Hematopoietic multipotent progenitor cell treated with erythropoietin and hydrocortisone succinate and interleukin-3 and kit ligand, for 17 days (in vitro differentiated cells): ENCODE measurements at places on chromosomes 5 and 9.

DNA sequence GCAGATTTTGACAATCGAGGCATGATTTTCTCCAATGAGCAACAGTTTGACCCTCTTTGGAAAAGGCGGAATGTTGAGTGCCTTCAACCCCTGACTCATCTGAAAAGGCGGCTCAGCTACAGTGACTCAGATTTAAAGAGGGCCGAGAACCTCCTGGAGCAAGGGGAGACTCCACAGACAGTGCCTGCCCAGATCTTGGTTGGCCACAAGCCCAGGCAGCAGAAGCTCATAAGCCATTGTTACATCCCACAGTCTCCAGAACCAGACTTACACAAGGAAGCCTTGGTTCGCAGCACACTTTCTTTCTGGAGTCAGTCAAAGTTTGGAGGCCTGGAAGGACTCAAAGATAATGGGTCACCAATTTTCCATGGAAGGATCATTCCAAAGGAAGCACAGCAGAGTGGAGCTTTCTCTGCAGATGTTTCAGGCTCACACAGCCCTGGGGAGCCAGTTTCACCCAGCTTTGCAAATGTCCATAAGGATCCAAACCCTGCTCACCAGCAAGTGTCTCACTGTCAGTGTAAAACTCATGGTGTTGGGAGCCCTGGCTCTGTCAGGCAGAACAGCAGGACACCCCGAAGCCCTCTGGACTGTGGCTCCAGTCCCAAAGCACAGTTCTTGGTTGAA is 13.6 kb downstream of the PTPDC1 start:
- no peak for DNase-seq

DNA sequence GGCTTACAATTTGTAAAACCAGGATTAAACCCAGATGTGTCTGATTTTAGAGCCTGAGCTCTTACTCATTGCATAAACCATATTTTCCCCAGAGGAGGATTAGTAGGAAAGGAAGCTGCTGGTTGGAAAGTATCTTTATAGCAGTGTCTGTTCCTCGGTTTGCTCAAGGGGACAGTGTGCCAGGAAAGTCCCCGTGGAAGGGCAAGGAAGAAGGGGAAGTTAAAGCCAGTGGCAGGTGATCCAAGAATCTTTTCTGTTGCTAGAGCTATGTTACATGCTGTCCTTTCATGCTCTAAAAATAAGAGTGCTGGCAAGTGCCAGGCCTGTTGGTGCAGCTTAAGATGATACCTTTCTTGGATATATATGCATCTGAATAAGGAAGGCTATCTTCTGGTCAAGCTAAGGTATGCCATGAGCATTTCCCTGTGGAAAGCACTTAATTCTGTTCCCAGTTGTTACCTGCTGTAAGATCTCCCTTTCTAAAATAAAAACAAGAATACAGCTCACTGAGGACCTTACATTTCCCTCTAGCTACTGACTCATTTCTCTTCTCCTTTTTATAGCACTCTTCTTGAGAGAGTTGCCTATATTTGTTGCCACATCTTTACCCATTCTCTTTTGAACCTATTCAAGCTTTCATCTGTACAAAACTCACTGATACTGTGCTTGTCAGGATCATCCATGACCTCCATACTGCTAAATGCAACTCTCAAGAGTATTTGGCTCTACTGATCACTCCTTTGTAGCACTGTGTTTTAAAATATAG is 8.0 kb downstream of the PDCD1LG2 start:
- DNase-seq = no peak

- no peak for DNase-seq
These were observed 95.3 kb downstream of the PRRT1B start for GRCh38 chr9:131640438-131641137.

DNA sequence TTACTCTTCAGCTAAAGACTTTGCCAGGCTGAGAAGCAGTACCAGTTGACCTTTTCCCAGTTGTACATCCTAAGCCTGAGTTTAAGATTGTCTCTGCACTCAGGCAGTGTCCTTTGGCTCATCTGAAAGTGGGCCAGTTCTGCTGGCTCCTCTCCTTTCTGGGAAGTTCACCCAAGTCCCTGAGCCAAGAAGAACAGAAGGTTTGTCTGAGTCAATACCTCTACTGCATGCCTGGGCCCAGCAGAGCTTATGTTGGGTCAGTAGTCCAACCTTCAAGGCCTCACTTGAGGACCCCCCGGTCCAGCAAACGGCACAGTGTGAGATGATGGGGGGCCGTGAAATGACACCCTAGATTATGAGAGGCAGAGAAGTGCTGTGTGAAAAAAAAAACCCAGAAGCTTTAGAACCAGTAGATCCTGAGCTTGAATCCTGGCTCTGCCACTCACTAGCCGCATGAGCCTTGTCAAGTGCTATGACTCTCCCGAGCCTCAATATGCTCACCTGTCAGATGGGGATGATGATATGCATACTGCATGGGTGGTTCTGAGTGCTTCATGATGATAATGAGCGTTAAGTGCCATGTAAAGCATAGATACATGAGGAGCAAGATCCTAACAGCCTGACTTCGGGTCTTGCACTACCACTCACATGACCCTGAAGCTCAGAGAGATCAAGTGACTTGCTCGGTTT is 156.0 kb downstream of the MACROH2A1 start:
- DNase-seq = no peak

GRCh38 chr9:110446171-110446570 is 108.5 kb upstream of the TXNDC8 start:
- no peak for DNase-seq

DNA sequence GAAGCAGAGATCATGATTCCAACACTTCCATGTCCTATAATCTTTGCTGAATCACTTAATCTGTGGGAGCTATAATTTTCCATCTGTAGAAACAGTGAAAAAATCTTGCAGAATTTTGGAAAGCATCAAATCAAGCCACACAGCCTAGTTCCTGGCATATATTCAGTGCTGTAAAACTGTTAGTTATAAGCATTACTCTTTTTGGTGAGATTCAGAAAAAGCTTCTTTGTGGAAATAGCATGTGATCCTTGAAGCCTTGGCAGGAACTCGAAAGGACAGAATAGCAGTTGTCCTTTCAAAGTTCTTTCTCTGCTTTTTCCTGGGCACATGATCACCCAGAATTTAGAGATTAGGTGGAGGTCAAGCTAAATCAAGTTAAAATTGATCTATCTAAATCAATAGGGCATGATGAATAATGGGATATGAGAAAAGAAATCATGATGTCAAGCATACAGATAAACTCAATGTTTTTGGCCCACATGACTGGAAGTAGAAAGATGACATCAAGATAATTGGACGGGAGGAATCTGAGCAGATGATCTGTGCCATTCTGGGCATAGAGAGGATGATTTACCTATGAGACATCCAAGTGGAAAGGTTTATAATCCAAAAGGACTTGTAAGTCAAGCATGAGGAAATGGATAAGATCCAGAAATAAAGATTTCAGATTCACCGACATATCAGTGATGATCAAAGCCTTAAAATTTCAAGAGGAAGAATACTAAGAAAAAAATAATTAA is 73.1 kb downstream of the TMEM232 start:
- no peak for DNase-seq

DNA sequence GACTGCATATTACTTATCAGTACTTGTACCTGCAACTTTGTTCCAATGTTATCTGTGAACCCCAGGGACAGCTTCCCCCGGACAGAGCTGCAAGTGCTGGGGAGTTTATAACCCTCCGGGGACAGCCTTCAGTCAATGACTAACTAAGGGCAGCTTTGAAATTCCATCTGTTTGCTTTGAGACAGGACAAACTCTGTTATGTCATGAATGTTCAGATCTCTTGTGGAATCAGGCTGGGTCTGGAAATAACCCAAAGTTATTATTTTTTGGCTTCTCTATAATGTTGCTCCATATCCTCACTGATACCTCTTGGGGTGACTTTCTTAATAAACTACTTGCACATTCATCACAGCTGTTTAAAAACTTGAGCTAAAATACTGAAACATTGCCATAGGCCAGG is 617.5 kb upstream of the TLE4 start:
- DNase-seq = no peak

DNA sequence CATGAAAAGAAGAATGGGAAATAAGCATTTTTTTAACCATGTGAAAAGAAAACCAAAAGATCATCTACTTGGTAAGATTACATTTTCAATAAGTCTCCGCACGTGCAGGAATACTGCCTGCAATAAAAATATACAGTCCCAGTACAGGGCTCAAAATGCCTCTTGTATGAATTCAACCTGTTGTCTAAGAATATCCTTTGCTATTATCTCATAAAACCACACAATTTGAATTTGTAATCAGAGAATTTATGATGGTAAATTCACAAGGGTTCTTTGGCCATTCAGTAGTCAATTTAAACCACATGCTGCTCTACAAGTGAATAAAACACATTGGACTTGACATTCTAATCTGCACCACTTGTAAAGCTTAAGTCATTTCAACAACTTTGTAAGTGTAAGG is 46.6 kb downstream of the ST8SIA4 start:
- no peak for DNase-seq

DNA sequence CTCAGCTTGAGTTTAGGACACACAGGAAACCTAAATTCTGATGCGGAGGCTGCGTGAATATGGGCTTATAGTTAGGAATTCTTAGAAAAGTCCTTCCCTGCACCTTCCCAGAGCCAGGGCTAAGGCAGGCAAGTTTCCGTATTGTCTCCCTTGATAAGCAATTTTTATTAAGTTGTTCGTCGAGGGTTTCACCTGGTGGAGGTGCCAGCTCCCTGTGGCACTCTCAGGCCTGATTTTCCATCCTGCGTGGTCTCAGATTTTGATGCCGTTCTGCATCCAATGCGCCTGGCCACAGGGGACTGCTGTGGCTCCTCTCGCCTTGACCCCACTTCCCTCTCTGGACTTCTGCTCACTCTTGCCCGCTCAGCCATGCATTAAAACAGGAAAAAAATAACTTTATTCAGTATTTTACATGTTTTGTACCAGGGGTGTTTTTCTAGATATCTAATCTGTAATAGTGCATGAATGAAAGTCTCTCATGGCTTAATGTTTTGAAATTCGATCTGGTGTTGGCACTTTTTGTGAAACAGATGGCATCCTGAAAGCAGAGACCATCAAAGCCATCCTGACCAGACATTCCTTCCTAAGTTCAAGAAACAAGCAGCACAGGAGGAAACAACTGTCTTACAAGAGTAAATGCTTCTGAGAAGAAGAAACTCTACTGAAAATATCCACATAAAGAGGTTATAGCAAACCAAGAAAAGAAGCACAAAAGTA is 50.7 kb downstream of the TRIP13 start:
- no peak for DNase-seq

GRCh38 chr5:172420235-172420939 is 33.9 kb downstream of the SH3PXD2B start:
- DNase-seq = no peak

GRCh38 chr5:67805666-67806348 is 409.7 kb upstream of the PIK3R1 start:
- DNase-seq = no peak

DNA sequence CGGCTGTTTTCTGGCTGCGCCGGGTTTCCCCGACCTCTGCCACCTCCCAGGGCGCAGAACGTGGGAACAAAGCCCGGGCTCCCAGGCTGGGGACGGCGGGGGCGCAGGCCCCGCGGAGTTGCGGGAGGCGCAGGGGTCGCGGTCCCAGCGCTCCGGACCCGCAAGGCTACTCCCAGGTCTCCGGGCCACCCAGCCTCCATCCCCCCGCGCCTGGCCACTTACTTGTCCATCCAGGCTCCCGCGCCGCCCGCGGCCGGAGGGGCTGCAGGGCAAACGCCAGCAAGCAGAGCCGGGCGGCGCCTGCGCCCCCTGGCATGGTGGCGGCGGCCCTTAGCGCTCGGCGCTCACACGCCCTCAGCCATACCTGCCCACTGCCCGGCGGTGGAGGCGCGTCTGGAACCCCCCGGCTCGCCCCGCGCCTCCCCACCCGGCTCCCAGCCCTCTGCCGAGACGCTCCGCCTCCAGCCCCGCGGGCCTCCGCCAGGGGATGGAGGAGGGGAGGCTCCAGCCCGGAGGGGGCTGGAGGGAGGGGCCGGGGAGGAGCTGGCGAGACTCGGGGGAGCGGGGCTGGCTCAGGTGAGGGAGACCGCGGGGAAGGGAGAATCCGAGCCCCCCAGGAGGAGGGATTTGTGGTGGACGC is at the start of gene ADAM19:
TSS of gene ADAM19 (minus strand) at position 395 of the 640 bp plus-strand sequence. CDS start at position 316, 79 bp downstream.
- no peak for DNase-seq

DNA sequence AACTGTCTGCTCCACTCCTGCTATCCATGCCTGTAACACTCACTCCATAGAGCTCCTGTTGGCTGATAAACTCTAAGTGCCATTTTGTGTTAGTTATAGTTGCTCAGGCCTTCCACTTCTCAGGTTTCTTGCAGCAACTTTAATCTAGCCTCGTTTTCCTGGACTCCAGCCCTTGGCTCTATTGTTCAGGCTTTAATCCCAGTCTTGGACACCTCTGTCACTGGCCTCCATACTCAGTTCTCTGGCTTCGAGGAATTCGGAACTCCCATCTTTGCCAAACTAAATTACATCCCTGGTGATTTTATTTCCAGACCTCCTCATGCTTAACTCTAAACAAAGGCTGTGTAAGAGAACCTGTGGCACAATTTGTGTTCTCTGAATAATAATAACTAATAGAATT is 39.8 kb downstream of the EMB start:
- DNase-seq = no peak

- no peak for DNase-seq
These were observed 13.6 kb downstream of the CMBL start for GRCh38 chr5:10293907-10294662.

DNA sequence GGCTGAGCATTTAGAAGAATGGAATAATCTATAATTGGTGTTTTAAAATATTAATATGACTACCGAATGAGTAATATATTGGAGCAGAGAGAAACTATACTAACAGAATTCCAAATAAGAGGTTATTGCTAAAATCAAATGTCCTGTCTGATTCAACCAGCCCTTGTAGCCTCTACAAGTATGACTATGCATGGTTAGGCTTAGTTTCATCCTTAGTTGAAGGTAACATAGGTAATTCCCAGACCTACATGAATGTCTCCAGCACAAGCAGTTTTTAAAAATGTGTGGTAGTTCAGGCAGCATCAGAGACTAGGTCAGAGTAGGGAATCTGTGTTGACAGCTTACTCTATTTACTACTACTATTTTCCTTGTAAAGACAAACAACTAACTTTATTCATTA is 51.7 kb upstream of the SLC27A6 start:
- no peak for DNase-seq

- DNase-seq = no peak
These were observed 113.2 kb downstream of the EGFLAM start for GRCh38 chr5:38371596-38371995.

GRCh38 chr5:34918025-34918424 is 2.5 kb downstream of the BRIX1 start:
- no peak for DNase-seq

DNA sequence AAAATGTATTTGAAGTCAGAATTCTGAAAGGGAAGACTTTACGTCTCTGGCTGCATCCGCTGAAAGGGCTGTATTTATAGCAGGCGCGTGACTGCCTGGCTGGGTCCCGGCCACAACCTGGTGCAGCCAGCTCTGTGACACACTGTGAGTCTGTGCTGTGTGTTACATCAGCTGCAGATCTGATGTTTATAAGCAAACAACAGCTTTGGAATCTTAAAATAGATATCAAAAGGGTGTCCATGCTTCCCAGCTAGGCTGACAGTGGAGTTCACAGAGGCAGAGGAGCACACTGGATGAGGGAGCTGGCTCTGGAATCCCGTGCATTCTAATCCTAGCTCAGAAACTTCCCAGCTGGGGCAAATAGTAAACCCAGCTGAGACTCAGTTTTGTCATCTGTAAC is 433.4 kb upstream of the BRINP1 start:
- DNase-seq = no peak
